ENCODE measurements at places on chromosomes 12 and 14. TPM values are rescaled to one million over a fixed set of nuclear protein-coding genes. Genes with fewer than 3 reads are reported as not detected.

DNA sequence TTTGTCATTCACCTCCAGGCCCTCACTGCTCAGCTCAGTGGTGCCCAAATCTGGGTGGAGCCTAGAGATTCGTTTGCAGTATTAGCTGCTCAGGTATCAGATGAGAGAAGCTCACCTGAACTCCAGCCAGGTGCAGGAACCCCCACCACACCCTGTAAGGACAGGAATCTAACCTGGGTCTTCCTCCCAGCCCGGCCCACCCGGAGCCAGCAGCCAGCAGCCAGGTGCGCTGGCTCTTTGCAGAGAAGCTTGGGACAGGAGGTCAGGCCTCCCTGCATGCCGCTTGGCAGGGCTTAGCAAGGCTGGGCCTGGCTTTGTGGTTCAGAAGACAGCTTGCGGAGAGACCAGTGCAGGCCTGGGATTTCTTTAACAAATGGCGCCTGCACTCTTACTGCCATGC is 125.6 kb upstream of the MYL2 start:
- no peak overlapping the region for H3K4me3 ChIP-seq
- no peaks in the 10 kb centered on the region for H3K4me1 ChIP-seq
- peaks cover 8% of the 10 kb centered on the region for H3K27me3 ChIP-seq
- no peaks in the 10 kb centered on the region for H3K36me3 ChIP-seq
- H3K27ac ChIP-seq, result no peak overlapping the region

- H3K4me1 ChIP-seq, result peaks cover 8% of the 10 kb centered on the region
- H3K27me3 ChIP-seq, result peaks cover 7% of the 10 kb centered on the region
- no peak overlapping the region for H3K27ac ChIP-seq
- no peak for DNase-seq
- no peaks in the 10 kb centered on the region for H3K36me3 ChIP-seq
- H3K4me3 ChIP-seq, result no peak overlapping the region
Observed at GRCh38 chr14:88128816-88129215, 123.9 kb downstream of the GPR65 start.

GRCh38 chr14:92686900-92687427 is 61.5 kb downstream of the LGMN start:
- no peaks in the 10 kb centered on the region for H3K4me1 ChIP-seq
- H3K27ac ChIP-seq, result no peak overlapping the region
- H3K4me3 ChIP-seq, result no peak overlapping the region

GRCh38 chr12:51199366-51199945 is 18.4 kb downstream of the POU6F1 start:
- no peaks in the 10 kb centered on the region for H3K27me3 ChIP-seq
- H3K27ac ChIP-seq, result no peak overlapping the region
- peaks cover 16% of the 10 kb centered on the region for H3K36me3 ChIP-seq
- no peak for DNase-seq
- no peaks in the 10 kb centered on the region for H3K4me1 ChIP-seq

Gene FAM186B
- total RNA-seq, result 0.93 TPM
